ENCODE measurements at places on chromosomes 16 and 17.

GRCh38 chr16:84593825-84594724 lies 23.8 kb downstream of the COTL1 start:
- peak; percentile 44 for DNase-seq

GRCh38 chr17:29956225-29956624 lies 14.8 kb downstream of the EFCAB5 start:
- DNase-seq, result no peak

GRCh38 chr16:77898671-77899211 lies 110.4 kb downstream of the VAT1L start:
- no peak for DNase-seq

- no peak for DNase-seq
Measured at GRCh38 chr16:23080329-23080728, 68.9 kb downstream of the USP31 start.

DNA sequence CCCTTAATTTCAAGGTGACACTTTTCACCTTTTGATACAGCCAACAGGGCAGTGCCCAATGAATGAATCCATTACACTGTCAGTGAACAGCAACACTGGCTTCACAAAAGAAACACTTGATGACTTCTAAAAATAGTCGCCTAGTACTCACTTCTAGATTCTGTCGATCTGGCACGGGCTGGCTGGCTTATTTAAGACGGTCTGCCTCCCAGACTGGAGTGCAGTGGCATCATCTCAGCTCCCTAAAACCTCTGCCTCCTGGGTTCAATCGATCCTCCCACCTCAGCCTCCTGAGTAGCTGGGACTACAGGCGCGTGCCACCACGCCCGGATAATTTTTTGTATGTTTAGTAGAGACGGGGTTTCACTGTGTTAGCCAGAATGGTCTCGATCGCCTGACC lies 1.9 kb downstream of the NDUFAB1 start:
- no peak for DNase-seq

- DNase-seq, result no peak
Measured at GRCh38 chr17:14762736-14763479, 462.0 kb downstream of the HS3ST3B1 start.

- DNase-seq, result no peak
Measured at GRCh38 chr16:65049679-65050078, 72.2 kb downstream of the CDH11 start.

DNA sequence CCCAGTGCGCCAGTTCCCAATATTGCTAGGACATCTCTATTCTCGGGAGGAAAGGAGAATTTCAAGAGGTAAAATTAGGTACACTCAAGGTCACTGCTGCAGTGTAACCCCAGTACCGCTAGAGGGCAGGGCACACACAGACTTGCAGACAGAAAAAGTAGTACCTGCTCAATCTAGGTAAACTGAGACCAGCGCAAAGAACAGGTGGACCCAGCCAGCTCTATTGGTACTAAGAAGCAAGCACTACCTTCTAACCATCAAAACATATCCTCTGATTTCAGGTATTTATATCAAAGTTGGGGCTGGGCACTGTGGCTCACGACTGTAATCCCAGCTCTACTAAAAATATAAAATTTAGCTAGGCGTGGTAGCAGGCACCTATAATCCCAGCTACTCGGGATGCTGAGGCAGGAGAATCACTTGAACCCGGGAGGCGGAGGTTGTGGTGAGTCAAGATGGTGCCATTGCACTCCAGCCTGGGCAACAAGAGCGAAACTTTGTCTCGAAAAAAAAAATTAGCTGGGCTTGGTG lies 3.6 kb upstream of the WDR81 start:
- peak; percentile 50 for DNase-seq

DNA sequence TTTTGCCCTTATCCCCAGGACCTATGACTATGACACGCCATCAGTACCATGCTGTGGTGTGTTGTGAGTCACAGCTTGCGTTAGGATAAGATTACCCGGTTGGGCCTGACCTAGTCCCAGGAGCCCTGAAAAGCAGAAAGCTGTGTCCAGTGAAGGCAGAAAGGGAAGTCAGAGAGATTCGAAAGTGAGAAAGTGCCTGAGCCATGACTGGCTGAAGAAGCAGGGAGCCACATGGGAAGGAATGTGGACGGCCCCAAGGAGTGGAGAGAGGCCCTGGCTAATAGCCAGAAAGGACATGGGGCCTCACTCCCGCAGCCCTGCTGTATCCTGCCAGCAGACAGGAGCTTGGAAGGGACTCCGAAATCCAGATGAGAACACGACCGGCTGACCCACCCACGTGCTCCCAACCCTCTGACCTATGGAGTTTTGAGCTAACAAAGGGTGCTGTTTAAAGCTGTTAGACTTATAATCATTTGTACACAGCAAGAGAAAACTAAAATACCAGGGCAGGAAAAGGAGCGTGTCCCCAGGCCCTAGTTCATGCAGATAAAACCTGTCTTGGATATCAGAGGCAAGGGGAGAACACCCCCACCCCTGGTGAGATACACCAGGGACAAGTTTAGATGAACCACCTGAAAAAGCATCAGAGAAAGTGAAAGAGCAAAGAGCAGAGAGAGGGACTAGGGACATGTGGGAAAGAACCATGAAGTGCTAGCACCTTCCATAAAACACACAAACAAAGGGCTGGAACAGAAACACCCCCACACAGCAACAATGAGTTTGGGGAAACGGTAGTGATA lies 115.3 kb downstream of the SLC39A11 start:
- no peak for DNase-seq

GRCh38 chr17:44216173-44216572 lies 3.3 kb downstream of the UBTF start:
- no peak for DNase-seq

GRCh38 chr17:83090444-83091256 lies 11.2 kb downstream of the METRNL start:
- no peak for DNase-seq

DNA sequence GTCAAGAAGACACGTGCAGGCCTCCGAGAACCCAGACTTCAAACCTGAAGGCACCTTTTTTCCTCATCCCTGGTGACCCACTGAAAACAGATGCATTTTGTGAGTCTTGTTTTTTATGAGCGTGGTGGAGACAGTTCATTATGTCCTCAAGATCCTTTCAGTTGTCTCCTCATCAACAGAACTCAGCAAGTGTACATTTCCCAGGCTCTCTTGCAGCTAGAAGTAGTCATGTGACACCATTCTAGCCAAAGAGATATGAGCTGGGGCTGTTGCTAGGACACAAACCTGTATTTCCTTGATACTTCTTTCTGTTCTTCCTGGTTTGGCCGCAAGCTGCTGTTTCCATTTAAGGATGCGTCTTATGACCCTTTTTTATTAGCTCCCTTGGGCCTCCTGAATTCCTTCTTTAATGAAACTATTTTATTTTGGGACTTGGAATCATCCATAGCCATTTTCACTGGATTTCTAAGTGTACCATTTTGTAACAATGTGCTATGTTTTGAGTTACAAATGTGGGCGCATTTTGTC lies 135.7 kb upstream of the FOXF1 start:
- no peak for DNase-seq

GRCh38 chr16:56181401-56181800 lies 9.9 kb upstream of the GNAO1 start:
- DNase-seq, result no peak

DNA sequence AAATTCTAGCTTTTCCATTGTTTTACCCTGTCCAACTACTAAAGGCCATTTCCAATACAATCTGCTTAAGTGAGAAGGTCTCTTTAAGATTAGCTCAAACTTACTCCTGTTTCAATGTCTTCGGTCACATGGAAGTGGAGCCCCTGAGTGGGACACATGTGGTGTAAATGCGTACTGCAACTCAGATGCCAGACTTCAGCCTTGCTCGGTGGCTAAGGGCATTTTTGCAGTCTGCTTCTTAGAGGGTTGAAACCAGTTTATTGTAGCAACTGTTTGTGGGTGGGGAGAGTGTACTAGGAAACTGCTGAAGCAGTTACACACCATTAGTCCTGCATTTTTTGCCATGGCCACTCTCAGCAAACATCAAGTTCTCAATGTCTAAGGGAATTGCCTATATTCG lies 140.6 kb downstream of the PARN start:
- no peak for DNase-seq

DNA sequence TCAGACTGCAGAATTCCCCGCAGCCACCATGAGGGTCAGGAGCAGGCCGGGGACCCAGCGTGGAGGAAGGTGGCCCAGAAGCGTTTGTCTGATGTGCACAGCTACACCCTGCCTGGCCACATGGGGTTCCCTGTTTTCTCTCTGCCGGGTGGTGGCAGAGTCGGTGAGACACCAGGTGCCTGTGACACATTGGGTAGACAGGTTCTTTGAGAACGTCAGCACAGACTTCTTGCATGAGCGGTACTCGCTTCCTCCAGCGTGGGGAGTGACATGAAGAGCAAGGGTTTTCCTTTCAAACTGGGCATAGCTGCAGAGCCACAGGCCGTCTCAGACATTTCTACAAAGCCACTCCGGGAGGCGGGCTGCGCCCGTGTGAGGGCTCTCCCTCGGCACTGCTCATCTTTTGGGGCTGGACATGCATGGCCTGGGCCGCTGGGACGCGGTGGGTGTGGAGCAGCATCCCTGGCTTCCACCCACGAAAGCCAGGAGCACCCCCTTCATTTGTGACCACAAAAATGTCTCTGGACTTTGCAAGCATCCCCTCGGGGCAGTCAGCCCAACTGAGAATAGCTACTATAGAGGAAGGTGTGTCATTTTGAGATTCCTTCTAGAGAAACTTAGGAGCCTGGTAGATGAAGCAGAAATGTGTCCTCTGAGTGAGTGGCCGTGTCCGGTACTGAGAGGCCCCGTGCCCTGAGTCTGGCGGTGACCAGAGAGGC lies 26.0 kb downstream of the NME3 start:
- no peak for DNase-seq

- no peak for DNase-seq
Measured at GRCh38 chr17:54085934-54086333, 263.2 kb downstream of the KIF2B start.

DNA sequence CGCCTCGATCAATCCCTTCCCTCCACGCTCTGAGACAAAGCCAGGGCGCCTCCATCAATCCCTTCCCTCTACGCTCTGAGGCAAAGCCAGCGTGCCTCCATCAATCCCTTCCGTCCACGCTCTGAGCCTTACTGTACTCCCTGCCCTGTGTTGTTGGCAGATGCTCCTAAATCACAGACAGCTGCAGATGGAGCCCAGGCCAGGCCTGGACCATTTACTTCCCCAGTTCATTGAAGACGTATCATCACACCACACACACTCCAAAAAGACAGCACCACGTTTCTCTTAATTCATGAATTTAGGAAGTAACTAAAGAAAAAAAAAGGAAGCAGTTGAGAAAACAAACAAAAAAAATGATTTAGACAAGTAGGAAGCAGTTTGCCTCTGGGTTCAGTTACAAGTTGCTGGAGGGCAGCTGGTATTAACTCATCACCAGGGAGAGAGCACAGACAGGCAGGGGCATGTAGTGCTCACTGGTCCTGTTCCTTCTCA lies 7.4 kb upstream of the CD300LD start:
- no peak for DNase-seq

DNA sequence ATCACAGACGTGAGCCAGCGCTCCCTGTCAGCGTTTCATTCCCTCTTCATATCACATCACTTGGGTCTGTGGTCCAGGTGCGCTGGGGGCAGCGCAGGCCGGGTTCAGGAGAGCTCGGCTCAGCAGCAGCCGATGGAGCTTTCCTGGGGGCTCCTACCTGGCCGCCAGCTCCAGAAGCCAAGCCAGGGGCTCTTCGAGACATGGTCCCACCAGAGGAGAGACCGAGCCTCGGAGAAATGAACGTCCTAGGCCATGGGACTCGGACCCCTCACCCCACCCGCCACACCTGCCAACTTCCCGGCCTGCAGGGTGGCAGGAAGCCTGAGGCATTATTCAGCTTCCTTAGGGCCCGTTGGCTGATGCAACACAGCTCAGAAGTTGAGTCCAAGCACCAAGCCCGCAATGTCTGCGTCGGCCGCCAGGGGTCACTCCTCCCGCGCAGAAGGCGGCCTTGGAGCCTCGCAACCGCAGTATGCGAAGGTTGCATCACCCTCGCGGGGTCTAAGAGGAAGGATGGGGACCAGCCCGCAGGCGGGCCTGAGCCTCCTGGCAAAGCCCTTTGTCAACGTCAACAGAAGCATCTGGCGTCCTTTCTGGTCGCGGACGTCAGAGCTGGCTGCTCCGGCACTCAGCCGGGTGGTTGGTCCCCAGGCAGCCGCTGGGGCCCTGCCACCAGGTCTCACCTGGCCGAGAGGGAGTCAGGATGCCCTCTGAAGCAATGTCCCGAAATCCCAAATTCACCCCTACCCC lies 13.2 kb upstream of the KLHDC4 start:
- peak; percentile 79 for DNase-seq

GRCh38 chr16:89010210-89010925 lies 33.4 kb upstream of the CBFA2T3 start:
- no peak for DNase-seq

DNA sequence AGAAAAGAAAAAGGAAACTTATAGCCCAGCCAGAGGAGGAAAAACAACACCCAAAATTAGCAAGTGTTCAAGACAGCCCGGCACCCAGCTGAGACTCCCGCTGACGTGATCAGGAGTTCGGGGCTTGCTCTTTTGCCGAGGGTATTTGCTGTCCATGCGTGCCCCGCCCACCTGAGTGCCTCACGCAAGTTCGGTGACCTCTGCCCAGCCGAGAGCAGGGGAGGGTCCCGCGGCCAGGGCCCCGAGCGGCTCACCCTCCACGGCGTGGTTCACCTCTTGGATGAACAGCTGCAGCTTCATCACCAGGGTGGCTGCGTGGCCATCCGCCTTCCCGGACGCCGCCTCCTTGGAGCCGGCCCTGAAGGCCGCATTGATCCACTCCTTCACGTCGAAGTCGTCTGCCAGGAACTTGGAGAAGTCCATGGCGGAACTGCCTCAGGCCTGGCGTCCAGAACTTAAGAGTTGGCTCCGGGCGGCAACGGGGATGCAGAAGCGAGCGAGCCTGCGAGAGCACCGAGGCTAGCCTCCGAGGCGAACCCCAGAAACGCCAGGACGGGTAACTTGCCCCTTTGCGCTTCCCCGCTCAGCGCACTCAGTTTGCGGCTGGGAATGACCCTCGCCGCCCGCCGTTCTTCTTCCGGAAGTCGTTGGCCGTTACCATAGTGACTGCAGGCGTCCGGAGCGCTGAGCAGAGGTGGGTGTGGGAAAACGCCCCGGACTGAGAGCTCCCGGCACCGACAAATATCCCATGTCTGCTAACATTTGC lies at the start of gene COG7:
Gene COG7, minus strand, starts transcription at position 618 of the 766 bp plus-strand sequence. Its CDS starts 195 bp downstream, at position 423.
- DNase-seq, result peak; percentile 50

DNA sequence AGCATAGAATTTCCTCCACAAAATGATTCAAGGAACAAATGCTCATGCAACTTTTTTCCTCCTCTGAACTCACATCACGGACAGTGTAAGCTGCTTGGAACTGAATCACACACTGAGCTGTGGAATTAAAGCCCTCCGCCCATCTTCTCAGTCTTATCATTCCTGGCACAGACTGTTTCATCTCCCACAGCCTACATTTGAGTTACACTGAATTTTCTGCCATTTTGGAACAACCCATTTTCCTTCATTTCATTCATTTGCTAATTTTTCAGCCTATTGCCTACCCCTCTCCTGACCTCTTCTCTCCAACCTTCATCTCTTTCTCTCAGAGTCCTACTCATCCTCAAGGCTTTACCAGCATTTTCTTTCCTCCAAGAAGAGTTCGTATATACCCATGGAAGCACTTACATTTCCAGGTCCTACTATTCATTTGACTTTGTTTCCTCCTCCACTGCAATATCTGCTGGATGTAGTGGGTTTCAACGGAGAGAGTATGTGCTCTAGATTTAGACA lies 39.1 kb upstream of the TOM1L1 start:
- DNase-seq, result no peak
